Activated CD4-positive, alpha-beta T cell treated with anti-CD3 and anti-CD28 coated beads for 24 hours (primary cell): ENCODE measurements at places on chromosomes 2 and 18.

GRCh38 chr2:65934992-65935629 lies 499.8 kb upstream of the MEIS1 start:
- DNase-seq: no peak

DNA sequence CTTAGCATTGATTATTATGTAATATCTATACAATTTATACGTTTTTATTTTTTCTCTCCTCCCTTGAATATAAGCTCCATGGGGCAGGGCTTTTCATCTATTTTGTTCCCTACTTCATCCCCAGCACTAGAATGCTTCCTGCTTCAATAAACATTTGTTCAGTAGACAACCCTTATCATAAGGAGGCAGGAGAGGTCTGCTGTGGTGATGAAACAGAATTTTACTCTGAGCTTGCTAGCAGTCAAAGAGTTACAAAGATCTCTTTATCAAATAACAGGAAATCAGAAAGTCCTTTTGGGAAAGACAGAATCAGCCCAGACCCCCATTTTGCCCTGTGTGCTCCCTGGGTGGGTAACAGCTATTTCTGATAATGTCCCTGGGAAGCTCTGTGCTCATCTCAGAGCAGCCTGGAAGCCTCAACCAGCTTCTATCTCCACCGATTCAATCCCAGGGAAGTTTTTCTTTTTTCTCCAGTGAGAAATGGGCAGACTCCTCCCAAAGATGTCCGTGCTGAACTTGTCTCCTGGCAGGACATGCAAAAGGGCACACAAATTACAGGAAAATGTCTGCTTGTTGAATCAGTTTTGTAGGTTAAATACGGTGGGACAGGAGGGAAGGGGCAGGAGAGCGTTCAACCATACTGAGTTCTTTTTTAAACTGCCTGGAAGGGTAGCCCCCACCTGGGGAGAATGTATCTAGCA lies 84.7 kb upstream of the PKDCC start:
- no peak for DNase-seq

DNA sequence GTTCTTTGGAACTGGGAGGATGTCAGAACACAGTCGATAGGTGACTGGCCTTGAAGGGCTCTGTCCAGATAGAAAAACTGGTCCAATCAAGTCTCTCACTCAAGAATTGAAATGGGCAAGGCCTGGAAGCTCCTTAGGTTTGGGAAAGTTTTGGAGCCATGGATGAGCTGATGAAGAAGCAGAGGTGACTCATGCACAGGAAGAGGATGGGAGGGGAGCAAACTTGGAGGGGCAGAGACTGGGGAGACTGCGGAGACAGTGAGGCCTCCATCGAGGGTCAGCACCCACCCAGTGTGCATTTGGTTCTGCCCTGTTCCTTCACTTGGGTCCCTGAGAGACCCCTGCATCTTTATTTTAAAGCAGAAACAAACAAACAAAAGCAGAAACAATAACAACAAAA lies 41.1 kb downstream of the SOWAHC start:
- no peak for DNase-seq

- DNase-seq: no peak
Measured at GRCh38 chr2:219082332-219082958, 21.7 kb upstream of the IHH start.

- no peak for DNase-seq
Measured at GRCh38 chr18:58064406-58064998, 20.5 kb downstream of the NEDD4L start.
